ENCODE measurements at places on chromosomes 6 and 20. TPM values are rescaled to one million over a fixed set of nuclear protein-coding genes. Genes with fewer than 3 reads are reported as not detected.

The CRISP2 gene
- total RNA-seq = not detected

DNA sequence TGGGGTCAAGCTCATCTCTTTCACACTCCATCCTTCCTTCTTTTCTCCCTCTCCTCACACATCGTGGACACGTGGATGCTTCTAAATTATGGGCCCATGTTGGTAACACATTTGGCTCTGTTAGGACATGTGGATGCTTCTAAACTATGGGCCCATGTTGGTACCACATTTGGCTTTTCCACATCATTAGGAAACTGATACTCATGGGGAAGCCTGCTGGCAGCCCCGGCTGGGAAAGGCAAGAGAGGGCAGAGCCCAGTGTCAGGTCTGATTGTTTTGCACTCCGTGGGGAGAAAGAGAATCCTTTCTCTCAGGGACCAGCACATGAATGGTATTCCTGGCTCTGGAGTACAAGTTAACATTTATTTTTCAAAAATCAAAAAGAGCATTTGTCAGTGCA lies 4.0 kb upstream of the CST1 start:
- DNase-seq = no peak

- DNase-seq = no peak
Measured at GRCh38 chr6:130617658-130618057, 209.5 kb upstream of the SMLR1 start.

DNA sequence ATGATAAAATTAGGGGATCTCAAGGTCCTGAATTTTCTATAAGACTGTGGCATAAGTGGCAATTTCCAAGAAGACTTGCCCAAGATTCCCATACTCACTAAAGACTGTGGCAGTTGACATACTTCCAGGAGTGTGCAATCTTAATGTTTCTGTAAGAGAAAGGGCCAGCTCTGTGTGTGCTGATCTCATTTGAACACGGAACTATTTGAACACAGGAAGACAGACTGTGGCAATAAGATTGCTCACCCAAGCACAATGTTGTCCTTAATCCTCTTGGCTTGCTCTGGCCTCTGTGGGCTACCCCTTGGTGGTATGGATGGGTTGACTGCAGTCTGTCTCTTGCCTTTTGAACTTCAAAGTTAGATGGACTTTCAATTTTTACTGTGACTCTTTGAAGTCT lies 151.4 kb downstream of the PHF3 start:
- DNase-seq = no peak

DNA sequence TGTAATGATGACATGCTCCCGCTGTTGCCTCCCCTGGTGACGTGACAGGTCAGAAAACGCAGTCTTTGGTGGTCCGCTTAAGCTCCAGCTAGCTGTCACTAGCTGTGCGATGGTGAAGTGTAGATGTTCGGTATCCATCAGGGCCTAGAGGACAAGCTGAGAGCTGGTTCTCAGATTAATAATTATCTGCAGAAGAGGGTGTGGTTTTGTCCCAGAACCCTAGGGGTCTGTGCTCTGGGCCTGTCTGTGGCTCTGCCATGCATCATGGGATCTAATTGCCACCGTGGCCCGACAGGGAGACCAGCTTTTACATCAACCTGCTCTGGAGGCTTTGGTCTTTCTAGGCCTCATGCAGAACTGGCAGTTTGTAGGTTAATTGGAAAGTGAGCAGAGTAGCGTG lies 34.1 kb downstream of the ERMARD start:
- DNase-seq = no peak

- DNase-seq = no peak
Measured at GRCh38 chr20:62507323-62507722, 31.5 kb upstream of the GATA5 start.

GRCh38 chr20:52076164-52076563 lies 115.4 kb downstream of the ZFP64 start:
- no peak for DNase-seq

Measured in tongue (tissue), 3 donors.